ENCODE measurements at places on chromosomes 13 and 19. TPM values are rescaled to one million over a fixed set of nuclear protein-coding genes. Genes with fewer than 3 reads are reported as not detected.

KIR3DL2 gene
- not detected for total RNA-seq

C13orf42 gene
- not detected for total RNA-seq

DNAAF3 gene
- 1.5 TPM for total RNA-seq

ZNF320 gene
- 18.7 TPM for total RNA-seq

ZIC5 gene
- total RNA-seq = 8.8 TPM

KLK15 gene
- not detected for total RNA-seq

DAND5 gene
- total RNA-seq = not detected

PROZ gene
- total RNA-seq = not detected

FGF21 gene
- total RNA-seq = not detected

ZNF878 gene
- 0.38 TPM for total RNA-seq

HSPB6 gene
- 0.64 TPM for total RNA-seq

ZNF653 gene
- 10.3 TPM for total RNA-seq

SIGLEC12 gene
- total RNA-seq = not detected

NLRP5 gene
- total RNA-seq = not detected

TICAM1 gene
- total RNA-seq = 6.2 TPM

GRIN2D gene
- total RNA-seq = 1.2 TPM

KLK7 gene
- total RNA-seq = not detected

PEG3 gene
- not detected for total RNA-seq

CD33 gene
- not detected for total RNA-seq

ASF1B gene
- 4.5 TPM for total RNA-seq

DOCK6 gene
- total RNA-seq = 81.7 TPM

NRTN gene
- total RNA-seq = 0.40 TPM

GAPDHS gene
- total RNA-seq = not detected

CDX2 gene
- total RNA-seq = not detected

ATP8B3 gene
- total RNA-seq = 4.6 TPM

TLE6 gene
- 1.5 TPM for total RNA-seq

CCDC97 gene
- 34.4 TPM for total RNA-seq

FUT3 gene
- total RNA-seq = not detected

ACTN4 gene
- total RNA-seq = 525 TPM
